ENCODE measurements at places on chromosomes 7 and 10.

DNA sequence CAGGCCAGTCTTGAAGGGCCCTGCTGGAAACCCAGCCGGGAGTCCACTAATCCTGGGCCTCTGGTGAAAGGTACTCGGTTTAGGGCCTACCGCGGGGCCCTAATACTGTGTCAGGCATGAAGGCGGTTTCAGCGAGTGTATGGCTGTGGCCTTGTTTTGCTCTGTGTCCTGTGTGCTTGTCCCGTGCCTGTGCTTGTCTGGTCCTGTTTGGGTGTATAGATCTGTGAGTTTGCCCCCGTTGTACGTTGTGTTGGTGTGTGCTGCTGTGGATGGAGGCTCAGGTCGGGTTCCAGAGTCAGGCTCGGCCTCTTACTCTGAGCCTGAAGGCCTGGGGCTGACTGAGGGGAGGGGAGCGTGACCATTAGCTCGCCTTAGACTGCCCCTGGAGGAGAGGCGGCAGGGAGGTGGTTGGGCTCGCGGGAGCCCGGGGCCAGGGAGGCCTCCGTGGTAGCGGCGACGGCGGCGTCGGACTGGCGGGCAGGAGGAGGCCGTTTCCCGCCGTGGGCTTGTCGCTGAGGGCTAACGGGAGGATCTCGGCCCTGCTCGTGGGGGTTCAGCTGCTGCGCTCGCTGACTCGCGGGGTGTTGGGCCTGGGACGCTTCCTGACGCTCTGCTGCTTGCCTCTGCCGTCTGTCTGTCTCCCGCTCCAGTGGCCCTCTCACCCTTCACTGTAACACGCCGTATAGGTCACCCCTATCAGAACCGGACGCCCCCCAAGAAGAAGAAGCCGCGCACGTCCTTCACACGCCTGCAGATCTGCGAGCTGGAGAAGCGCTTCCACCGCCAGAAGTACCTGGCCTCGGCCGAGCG is 2.6 kb downstream of the TLX1 start:
- DNase-seq = no peak

- no peak for DNase-seq
Measured at GRCh38 chr7:80733333-80733915, 95.0 kb downstream of the CD36 start.

GRCh38 chr7:150385302-150385723 is 6.2 kb downstream of the ZNF775 start:
- DNase-seq = no peak

DNA sequence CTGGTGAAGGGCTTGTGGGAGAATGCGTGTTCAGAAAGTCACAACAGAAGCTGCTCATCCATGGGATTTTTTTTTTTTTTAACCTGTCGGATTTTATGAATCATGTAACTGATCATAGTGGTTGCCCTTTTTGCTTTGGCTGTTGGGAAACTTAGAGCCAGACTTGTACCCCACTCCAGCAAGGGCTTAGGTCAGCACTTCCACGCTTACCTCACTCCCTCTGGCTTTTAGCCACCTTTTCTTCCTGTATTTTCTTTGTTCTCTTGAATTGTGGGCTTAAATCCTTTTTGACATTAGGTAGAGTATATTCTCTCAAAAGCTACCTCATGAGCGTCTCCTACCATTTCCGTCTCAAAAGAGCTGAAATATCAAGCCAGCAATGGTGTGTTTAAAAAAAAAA is 113.6 kb upstream of the BTBD16 start:
- DNase-seq = no peak

- DNase-seq = no peak
Measured at GRCh38 chr10:63766745-63767137, 245.5 kb downstream of the REEP3 start.

DNA sequence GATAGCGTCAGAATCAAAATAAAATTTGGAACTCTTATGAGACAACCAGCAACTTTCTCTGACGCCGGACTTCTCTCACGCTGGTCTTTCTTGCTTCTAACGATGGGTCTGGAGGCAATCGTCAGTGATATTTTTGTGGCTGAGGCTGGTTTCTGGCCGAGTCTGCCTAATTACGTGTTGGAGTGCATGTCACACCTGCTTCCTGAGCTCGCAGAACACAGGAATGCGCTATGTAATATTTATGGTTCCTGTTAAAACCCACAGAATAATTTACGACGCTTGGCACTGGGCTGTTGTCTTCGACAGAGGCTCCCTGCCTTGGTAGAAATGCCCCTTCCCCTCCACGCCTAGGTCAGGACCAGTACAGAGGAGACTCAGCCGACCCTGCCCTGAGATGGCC is 64.9 kb downstream of the NPTX2 start:
- no peak for DNase-seq

DNA sequence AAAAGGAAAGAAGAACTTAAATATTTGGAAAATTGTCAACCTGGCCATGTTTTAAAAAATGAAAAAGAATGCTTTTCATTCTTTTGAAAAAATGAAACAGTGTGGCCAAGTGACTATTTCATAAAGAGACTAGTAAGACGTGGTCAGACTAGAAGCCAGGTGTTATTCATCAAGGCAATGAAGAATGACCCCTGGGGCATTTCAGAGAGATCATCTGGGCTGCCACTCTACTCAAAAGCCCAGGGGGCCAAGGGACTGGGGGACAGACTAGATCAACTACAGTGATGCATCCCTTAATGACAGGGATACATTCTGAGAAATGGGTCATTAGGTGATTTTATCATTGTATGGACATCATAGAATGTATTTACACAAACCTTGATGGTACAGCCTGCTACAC is 199.4 kb downstream of the STK31 start:
- no peak for DNase-seq

DNA sequence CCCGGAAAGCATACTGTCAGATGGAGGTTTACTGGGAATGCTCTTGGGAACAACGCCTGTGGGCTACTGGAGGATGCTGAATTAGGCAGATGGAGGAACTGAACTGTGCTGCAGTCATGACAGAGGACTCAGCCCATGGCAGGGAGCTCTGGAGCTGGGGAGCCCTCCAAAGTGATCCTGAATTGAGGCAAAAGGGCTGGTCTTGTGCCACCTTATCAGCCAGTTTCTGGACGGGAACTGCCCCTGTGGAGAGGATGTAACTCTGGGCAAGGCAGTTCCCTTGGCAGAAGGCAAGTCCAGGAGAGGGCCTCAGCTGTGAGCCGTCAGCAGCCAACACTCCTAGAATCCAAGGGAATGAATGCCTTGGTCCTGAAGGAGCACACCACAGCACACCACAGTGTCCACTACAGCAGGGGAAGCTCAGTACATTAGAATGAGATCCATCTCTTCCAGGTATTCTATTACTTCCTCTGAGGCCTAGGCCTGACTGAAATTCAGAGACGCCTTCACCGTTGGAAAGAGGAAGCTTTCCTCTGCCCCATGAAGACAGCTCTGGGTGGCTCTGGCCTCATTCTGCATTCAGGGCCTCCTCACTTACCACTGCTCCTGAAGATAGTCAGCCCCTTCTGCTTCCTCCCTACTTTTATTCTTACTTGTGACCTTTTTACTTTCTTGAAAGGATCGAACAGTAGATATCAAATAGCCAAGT is 139.6 kb upstream of the GPR26 start:
- DNase-seq = no peak

GRCh38 chr10:76665029-76665428 is 972.6 kb downstream of the KCNMA1 start:
- no peak for DNase-seq

- DNase-seq = no peak
Measured at GRCh38 chr7:44461387-44461786, 29.1 kb downstream of the NUDCD3 start.

DNA sequence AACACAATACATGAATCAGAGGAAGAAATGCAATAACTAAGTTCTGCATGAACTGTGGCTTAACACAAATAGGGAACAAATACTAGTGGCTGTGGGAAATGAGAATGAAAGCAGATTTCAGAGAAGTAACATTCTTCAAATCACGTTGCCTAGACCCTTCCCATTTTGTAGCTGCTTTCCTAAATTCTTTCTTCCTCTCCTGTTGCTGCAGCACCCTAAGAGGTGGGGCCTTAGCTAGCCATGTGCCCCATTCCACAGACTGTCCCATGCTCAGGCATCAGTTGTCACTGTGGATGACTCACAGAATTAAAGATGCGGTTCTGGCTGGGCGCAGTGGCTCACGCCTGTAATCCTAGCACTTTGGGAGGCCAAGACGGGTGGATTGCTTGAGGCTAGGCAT is 704.7 kb upstream of the C7orf33 start:
- no peak for DNase-seq

- DNase-seq = no peak
Measured at GRCh38 chr10:99431190-99431760, 851 bp upstream of the GOT1 start.

- no peak for DNase-seq
Measured at GRCh38 chr10:95397747-95398146, 106.9 kb upstream of the PDLIM1 start.

- no peak for DNase-seq
Measured at GRCh38 chr7:20790375-20790774, 3.7 kb upstream of the SP8 start.

DNA sequence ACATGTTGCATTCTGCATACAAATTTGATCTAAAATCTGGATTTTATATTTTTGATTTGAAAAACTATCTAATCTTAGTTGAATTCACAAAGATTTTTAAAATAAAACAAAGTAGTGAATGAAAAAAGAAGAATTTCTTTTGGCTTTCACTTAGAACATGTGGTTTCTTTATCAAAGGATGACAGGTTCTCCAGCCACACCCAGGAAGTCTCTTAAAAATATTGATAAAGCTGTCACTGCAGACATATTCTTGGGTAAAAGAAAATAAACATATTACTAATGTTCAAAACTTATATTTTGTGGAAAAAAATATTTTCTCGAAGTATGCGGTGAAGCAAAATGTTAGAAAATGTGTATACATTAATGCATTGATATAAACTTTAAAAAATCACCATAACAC is 44.3 kb downstream of the ARL4A start:
- no peak for DNase-seq

- no peak for DNase-seq
Measured at GRCh38 chr10:88791924-88792323, 10.6 kb upstream of the LIPM start.

DNA sequence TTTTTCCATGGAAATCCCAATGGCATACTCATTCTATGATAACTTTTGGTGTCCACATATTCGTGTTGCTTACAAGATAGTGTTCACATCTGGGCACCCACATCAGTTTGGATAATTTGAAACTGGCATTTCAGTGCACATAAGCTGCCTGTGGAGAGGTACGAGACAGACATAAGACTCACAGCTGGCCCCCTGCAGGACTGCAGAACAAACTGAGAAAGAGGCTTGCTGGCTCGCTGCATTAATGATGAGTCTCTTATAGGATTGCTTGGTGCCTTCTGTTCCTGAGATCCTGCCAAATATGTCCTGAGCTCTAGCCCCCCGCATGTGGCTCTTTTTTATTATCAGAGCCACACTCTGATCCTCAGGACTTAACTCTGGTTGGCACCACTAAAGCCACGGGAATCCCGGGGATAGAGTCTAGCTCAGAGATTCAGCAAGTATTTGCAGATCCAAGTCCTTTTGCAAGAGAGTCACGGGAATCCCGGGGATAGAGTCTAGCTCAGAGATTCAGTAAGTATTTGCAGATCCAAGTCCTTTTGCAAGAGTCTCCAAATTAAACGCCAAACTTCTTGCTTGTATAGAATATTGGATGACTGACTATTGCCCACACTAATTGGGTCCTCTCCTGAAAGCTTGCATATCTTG is 34.0 kb upstream of the JCAD start:
- no peak for DNase-seq

DNA sequence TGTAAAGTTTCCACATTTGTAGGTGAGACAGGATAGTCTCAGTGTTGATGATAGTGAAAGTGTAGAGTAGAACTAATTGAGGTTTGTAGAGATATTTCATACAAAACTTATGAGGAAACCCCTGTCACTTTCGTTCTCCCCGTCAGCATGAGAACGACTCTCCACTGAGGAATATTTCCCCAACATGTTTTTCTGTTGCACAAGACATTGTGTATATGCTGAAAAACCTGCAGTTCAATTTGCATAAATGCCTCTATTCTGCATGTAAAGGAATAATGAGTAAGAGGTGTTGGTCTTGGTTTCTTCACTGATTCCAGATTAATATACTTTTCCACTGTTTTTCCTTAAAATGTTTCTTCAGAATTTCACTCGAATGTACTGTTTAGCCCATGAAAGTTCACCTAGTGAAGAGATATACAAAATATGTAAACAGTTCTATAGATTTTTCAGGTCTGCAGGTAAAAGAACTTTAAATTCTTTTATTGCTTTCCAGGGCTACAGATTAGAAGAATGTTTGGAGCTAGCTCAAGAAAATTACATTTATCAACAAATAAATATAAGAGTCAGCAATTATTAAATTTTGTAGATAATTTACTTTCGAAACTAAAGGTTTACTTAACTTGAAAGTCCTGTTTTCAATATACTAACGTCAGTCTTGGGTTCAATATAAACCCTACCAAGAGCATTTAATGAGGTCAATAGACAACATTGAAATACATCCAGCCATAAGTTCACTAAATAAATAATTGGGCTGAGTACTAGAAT is 37.2 kb downstream of the HEPACAM2 start:
- DNase-seq = no peak

DNA sequence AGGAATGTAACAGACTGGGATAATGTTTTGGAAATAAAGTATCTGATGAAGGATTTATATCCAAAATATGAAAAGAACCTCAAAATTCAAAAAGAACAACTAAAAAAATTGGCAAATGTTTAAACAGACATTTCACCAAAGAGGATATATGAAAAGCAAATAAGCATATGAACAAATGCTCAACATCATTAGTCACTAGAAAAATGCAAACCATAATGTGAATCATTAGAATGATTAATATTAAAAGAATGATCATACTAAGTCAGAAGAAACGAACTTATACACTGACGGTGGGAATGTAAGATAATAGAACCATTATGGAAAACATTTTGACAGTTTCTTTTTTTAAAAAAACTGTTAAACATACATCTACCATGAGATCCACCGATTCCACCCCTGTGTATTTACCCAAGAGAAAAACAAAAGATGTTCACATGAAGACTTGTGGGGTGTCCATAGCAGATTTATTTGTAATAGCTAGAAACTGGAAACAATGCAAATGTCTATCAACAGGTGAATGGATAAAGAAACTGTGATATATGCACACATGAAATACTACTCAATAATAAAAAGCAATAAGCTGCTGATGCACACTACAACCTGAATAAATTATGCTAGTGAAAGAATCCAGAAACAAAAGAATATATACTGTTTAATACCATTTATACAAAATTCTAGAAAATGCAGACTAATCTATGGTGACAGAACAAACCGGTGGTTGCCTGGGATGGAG is 35.7 kb downstream of the PRKG1 start:
- DNase-seq = no peak

Data from NCI-H2171 (cell line).